DMS53 (cell line): ENCODE measurements at places on chromosomes 11 and 22.

DNA sequence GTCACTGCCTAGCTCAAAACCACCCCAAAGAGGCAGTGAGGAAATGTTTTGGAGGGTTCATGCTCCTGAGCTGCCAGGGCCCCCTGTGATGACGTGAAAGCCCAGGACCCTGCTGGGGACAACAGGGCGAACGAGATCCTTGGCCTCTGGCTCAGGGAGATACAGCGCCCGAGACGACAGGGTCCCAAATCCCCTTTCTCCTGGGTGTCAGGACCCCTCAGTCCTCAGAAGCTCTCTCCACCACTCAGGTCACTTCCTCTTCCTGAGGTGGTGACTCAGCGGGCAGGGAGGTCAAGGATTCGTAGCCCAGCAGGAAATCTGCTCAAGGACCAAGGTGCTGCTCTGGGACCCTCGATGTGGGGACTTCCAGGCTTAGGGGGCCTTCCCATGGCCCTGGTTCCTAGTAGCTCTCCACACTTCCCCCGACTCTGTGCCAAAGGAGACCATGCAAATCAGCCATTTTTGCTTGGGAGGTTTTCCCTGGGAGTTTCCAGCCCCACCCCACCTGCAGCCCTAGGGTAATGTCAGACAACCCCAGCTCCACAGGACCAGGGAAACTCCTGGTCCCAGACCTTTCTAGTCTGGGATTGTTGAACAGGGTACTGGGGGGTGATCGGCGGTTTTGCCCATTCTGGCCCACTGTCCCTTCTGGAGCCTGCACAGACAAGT, 12.8 kb downstream of the BCL9L start:
- peak; percentile 85 for DNase-seq

GRCh38 chr11:76592025-76592914, 78.3 kb downstream of the LRRC32 start:
- no peak for DNase-seq

DNA sequence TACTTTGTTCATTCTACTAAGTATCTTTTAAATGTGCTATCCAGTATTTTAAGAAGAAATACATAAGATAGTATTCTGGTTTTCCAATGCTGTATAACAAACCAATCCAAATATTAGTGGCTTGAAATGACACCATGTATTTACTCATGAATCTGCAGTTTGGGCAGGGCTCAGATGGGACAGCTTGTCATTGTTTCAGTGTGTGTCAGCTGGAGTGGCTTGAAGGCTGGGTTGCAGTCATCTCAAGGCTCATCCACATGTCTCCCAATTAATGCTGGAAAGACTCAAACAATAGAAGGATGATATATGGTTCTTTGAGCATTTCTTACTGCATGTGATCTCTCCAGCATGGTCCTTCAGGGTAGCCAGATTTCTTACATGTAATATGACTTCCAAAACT, 146.2 kb downstream of the ARHGAP42 start:
- no peak for DNase-seq

GRCh38 chr11:30567644-30568043, 18.5 kb downstream of the MPPED2 start:
- DNase-seq = no peak

DNA sequence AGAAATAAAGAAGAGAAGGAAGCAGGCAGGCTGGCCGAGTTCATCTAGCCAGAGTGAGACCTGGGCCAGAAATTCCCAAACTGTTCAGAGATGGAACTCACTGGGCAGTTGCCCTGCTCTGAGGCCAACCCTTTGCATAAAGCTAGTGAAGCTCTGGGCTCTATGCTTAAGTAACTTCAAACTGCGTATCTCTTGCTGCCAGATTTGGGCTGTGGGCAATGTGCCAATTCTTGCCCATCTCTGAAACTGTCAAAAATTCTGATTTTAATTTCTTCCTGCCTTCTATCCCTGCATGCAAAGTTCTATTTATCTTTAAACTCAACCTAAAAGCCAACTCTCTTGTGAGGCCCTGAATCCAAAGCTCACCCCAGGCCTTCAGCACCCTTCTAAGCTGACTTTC, 36.2 kb upstream of the HEPHL1 start:
- DNase-seq = no peak

DNA sequence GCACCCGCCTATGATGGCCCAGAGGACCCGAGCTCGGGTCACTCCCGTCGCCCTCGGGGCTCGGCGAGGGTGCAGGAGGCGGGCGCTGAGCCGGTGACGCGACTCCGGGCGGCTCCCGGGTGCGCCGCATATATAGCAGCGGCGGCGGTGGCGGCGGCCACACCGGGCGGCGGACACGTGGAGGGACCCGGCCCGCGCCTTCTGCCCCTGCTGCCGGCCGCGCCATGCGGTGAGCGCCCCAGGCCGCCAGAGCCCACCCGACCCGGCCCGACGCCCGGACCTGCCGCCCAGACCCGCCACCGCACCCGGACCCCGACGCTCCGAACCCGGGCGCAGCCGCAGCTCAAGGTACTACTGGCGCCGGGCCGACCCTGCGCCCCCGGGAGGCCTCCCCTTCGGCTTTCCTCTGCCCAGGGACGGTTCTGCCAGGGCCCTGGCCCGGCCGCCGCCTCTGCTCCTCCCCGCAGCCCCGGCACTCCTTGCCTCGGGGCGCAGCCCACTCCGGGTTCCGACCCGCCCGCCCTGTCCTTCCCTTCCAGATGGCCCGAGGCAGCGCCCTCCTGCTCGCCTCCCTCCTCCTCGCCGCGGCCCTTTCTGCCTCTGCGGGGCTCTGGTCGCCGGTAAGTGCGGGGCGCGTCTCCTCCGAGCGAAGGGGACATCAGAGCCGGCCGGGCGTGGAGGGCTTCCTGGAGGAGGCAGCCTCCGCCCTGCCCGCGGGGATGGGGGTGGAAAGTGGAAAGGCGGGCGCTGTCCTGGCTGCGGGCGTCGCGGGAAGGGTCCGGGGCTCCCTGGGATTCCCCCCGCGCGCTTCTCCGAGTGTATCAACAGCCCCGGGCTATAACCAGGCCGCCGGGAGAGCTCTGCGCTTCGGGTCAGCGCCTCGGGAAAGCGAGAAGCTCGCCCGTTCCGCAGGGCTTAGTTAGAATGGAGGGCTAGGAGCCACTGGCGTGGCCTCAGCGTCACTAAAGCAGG, at the start of gene GAL:
Gene GAL, plus strand, starts transcription at position 160 of the 972 bp plus-strand sequence. Its CDS starts 380 bp downstream, at position 540.
- peak; percentile 81 for DNase-seq

DNA sequence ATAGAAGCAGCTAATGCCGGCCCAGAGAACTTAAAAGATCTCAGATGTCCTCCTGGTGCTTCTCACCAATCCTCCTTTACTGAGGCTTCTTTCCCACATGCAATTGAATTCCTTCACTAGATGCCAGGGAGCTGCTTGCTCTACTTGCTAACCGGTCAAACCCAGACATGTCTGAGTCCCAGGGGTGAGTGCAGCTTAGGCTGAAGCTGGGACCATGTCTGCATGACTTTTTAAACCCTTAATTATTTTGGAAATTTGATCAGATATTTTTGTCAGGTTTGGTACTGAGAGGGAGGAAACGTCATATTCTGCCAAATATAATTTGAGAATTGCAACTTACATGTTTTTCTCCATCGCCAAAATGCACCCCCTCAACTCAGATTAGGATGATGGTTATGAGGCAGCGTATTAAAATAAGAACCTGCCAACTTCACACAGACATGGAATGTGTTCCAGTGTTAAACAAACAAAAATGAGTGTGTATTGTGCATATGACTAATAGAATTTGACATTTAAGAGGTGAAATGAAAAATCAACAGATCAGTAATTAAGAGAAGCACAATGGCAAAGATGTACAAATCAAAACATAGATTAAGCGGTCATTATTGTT, 529.5 kb downstream of the ETS1 start:
- peak; percentile 39 for DNase-seq

DNA sequence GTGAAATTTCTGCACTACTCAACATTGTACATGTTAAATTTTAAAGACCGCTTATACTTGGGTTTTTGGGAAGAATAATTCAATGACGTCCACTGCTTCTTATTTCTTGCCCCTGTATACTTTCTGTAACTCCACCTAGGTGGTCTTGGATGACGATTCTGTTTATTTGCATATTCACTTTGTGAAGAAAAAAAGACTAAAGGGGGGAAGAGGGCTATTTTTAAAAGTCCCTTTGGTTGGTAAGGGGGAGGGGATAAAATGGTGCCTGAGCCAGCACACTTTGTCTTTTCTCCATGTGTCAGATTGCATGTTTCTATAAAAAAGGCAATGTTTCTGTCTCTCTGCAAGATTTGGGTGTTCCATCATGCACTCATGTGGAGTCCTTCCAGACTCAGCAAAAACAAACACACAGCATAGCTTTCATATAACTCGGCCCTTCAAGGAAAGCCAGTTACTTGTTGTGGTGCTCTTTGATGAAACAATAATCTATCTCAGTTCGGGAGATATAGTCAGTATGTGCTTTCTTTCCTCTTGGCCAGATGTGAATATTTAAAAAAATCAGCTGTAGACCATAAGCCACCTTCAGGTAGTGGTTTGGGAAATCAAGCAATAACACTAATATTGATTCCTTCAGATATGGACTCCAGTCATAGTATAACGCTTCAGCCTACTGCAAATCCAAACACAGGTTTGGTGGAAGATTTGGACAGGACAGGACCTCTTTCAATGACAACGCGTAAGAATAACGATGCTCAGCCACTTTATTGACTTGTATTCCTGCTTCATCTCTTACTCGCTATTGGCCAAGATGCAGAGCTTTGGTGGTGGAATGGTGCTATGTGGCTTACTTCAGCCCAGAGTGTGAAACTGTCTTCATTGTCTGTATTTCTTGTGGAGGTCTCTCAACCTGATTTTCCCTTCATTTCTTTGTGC, 68.8 kb downstream of the CD44 start:
- no peak for DNase-seq

DNA sequence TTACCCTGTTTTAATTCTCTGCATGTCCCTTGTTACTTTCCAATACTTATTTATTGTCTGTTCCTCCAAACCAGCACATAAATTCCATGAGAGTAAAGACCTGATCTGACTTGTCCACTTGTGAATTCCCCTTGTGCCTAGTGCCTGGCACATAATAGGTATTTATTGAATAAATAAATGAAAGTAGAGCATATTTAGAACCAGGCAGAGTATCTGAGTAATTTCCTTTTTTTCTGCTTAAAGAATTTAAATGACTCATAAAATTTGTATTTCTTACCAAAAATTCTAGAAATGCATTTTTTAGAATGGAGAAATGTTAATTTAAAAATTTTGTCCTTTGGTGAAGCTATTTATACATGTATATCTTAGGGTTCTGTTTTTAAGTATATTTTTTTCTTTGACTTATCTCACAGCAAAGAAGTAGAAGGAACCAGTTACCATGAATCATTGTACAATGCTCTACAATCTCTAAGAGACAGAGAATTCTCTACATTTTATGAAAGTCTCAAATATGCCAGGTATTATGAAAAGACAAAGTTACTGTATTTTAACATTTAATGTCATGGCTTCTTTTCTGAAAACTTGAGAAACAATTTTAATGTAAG, 96.8 kb downstream of the ATM start:
- DNase-seq = no peak

- DNase-seq = peak; percentile 72
These were observed 13.5 kb downstream of the PLET1 start for GRCh38 chr11:112247201-112247600.

GRCh38 chr11:103730131-103730940, 306.1 kb upstream of the DDI1 start:
- DNase-seq = peak; percentile 64

- DNase-seq = no peak
These were observed 17.4 kb downstream of the LUZP2 start for GRCh38 chr11:24514219-24514594.

DNA sequence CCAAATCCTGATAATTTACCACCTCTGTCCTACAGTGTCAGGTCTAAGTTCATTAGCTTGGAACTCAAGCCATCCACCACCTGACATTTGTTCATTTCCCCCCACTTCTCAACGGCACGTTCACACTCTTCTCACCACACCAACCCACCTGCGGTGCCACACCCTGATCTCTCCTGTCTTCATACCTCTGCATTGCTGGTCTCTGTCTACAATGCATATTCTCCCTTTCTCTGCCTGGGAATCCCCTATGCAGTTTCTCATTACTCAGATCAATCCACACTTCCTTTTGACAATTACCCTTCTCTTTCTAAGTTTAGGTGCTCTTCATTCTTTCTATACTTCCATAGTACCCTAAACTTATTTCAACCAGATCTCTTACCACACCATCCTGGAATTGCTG, 20.4 kb upstream of the EMSY start:
- DNase-seq = no peak

- DNase-seq = no peak
These were observed 1.4 kb upstream of the ROBO3 start for GRCh38 chr11:124863826-124864165.

DNA sequence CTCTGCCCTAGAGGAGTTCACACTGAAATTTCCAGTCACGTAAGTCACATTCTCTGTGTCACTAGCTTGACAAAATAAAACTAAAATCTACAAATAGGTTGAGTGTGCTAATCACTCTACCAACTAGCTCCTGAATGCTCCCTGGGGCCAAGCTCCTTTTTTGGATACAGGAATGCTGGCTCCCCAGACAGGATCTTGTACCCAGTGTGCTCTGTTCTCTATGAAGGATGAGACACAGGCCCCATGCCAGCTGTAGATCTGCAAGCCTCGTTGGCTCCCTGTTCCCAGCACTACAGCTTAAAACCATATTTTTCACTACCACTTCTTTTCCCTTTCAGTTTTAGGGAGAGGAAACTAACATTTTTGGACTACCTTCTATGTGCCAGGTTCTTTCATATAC, 3.7 kb upstream of the IPO7 start:
- DNase-seq = no peak

DNA sequence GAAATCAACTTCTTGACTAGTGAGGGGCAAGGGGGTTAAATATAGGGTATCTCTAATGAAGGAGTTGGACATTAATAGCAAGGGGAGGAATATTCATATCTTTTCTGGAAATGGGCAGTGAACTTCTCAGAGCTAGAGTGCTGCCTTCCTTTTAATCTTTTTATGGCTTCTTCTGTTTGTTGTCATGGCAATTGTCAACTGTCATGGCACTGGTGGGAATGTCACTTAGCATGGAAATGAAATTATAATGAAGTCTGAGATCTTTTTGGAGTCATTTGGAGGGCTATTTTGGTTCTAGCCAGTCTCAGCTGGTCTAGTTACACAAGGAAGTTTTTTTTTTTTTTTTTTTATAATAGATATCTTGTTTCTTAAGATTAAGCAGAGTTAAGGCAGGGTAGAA, 250.2 kb downstream of the AASDHPPT start:
- DNase-seq = no peak

- no peak for DNase-seq
These were observed 226.1 kb upstream of the POU2AF2 start for GRCh38 chr11:111019451-111019850.

DNA sequence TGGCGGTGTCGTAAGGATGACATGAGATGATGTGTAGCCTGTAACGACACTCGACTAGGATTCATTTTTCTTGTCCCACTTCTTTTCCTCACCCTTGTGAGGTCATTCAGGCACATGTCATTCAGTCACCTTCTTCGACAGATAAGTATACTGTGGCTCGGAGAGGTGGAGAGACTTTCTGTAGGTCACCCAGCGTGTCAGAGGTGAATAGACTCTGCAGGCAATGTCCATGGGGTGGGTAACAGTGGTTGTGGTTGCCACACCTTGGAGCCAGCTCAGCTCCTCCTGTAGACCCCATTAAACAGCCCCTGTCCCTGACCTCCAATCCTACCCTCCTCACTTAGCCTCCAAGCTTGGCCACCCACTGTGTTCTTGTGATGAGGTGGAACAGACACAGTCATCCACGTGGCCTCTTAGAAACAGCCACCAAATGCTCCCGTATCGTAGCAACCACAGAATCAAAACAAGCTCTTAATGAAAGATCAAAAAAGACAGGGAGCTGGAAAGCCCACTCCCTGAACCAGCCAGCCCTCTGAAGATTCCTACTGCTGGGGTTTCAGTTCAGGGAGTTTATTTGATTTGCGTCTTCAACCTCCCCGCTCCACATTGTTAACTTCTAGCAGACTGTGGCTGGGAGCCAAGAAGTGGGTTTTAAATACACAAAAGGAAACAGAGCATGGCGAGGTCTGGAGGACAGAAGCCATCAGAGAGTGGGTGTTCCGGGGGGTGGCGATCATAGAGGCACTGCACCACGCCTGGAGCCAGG, 89.0 kb upstream of the GRK3 start:
- DNase-seq = peak; percentile 68
